ENCODE measurements at places on chromosomes 2 and 18. TPM values are rescaled to one million over a fixed set of nuclear protein-coding genes. Genes with fewer than 3 reads are reported as not detected.

The SLC14A1 gene
- total RNA-seq = not detected

The CFAP210 gene
- total RNA-seq = 0.18 TPM

The ARHGEF4 gene
- 9.2 TPM for total RNA-seq

The SGPP2 gene
- 0.46 TPM for total RNA-seq

The MRO gene
- 0.24 TPM for total RNA-seq

The INSIG2 gene
- 12.0 TPM for total RNA-seq

The MC4R gene
- not detected for total RNA-seq

The ZBTB7C gene
- not detected for total RNA-seq

The VWA3B gene
- total RNA-seq = 0.33 TPM

All from A549 treated with ZK216348 at 1 μM for 4 hours (cell line).